GM19239 (cell line): ENCODE measurements at places on chromosomes 3 and 15.

GRCh38 chr15:57100136-57100539 is 181.7 kb downstream of the TCF12 start:
- DNase-seq: no peak

DNA sequence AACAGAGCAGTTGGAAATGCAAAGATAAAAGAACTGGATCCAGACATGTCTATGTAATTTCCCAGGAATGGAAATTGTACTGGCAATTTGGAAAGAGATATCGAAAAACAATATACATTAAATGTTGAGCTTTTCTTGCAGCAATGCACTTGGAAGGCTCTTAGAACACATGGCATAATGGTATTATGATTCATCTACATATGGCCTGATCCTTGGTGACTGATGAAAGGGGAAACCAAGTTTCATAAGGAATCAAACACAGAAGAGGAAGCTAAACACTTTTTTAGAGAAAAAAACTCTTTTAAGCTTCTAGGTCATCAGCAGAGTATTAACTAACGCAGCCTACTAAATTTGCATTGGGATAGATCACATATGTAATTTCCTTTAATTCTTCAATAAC is 12.4 kb upstream of the GREM1 start:
- no peak for DNase-seq

DNA sequence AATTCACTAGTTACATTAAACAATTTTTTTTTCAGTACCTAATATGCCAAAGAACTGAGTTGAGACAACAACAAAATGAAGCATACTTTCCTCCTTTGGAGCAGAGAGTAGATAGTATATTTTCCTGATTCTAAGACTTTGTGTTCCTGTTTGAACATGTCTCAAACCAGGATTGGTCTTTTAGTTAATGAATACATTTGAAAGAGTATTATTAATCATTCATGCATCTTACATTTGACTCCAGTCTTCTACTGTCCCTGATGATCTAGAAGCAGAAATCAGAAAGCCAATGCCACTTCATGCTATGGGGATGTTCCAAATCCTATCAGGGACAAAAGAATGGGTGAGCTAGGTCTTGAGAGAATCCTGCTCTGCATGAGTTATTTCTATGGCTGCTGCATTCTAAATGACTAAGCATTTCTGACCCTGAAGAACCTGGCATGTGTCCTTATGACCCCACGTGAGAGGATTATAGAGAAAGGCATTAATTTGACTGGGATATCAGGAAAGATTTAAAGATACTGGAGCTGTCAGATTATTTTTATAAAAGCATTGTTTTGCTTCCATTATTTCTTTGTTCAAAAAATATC is 32.9 kb upstream of the MBNL1 start:
- no peak for DNase-seq

DNA sequence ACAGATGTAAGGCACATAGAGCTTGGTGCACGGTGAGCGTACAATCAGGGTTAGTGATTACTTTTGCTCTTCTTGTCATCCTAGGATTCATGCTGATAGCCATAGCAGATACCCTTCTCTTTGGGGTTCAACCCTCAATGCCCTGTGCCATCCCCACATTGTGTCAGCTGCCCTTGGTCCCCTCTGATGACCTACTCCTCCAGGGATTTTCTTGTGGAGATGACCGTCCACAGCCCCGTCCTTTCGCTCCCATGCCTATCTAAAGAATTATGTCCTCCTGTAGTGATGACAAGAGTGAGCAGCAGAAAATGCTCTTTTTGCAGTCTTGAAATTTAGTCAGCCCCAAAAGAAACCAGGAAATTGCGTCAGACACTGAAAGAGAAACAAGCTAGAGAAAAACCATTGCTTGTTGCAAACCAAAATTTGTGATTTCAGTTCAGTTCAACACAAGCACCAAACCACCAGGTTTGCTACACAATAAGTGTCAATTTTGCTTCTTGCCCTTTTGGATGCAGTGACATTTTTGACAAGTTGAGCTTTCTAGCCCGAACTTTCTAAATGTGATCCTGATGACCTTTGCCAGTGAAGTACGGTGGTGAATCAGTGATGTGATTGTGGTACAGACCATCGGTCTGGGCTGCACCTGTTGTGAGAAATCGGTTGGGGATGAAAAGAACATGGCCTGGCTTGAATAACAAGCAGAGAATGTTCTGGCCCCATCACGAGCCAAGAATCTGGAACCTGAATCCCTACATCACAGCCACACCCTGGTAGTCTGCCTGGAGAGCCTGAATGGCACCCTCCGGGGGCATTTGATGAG is 41.3 kb downstream of the CMTM7 start:
- no peak for DNase-seq

DNA sequence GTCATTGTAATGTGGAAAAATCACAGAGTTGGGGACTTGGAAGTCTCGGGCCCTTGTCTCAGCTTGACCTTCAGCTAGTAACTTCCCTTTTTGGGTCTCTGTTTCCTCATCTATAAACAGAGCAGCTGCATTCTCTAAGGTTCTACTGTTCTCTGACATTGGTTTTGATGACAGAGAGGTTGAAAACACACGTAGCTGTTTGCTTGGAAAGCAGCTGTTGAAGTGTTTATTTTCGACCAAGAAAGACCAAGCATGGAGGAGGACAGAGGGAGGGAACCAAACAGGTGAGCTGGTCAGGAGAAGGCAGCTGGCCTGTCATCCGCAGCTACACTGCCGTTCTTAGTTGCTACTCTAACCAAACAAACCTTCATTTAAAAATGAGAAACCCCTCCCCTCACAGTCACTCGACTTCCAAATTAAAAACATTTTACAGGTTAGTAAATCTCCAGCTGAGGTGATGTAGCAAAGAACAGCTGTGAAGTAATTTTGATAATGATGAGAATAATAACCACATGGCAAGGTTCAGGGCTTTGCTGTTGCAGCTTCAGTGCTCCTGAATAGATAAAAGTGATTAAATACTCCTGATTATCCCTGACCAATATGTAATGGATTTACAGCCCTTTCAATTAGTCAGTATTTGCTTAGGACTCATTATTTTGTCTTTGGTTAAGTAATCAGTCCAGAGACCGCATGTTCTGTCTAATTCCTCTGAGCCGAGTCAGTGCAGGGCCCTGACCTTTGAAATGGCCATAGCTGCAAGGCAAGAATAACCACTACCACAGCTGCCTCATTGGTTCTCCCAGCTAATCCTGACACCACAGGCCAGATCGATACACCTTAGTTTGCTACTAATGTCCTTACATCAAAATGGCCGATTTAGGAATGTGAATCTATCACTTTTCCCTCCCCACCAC is 65.3 kb downstream of the MEIS2 start:
- DNase-seq: no peak

DNA sequence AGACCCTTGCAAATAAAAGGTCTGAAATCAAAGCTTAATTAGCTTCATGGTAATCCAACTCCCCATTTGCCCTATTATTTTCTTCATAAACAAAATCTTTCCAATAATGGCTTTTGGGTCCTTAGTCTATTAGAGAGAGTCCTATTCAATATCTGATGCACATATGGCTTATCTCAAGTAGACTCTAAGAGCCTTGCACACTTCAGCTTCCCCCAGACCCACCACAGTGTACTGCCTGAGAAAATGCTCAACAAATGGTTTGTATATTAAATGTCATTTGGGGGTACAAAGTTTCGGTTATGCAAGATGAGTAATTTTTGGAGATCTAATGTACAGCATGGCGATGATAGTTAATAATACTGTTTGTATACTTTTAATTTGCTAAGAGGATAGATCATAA is 28.9 kb downstream of the FSTL1 start:
- no peak for DNase-seq

DNA sequence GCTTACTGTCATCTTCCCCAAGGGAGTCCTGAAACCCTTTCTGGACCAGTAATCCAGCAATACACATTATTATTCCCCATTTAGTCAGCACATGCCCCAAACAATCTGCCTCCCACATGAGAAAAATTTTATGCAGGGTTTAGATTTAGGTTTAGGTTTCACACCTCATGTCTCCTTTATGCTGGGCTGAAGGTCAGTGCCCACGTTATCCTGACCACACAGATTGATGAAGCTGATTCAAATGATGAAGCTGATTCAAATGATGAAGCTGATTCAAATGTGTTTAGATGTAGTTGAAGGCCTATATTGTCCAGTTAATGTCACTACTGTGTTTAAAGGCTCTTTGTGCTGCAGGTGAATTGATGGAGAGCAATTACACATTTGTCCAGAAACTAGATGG is 18.1 kb upstream of the ZBED2 start:
- DNase-seq: no peak

- DNase-seq: no peak
Measured at GRCh38 chr3:4818164-4818563, 161.1 kb upstream of the BHLHE40 start.

GRCh38 chr3:81476692-81477091 is 284.8 kb downstream of the GBE1 start:
- DNase-seq: no peak

DNA sequence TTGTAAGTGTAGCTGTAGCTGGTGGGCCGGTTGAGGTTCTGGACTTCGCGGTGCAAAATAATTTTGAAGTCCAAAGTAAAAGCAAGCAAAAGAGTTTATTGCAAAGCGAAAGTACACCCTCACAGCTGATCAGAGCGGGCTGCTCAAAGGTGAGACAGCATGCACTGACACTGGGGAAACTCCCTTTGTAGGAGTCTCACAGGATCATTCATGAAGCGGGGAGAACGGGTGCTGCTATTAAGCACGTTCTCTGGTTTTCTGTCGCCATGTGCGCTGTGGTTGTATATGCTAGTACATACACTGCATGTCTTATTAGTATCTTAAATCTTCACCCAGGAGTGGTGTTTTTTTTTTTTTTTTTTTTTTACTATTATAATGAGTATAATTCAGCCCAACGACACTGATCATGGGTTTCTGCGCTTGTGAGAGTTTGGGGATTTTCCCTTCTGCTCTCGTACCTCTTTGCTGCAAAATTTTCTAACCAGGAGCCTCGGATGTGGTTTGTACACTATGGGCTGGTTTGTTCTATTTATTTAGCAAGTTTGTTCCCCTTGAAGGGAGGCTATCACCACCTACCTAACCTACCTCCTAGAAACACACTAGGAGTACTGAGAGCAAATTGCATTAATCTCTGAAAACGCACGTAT is 1.4 kb upstream of the AP4E1 start:
- DNase-seq: peak; percentile 48

GRCh38 chr15:57504599-57504940 is 87.1 kb upstream of the MYZAP start:
- no peak for DNase-seq

DNA sequence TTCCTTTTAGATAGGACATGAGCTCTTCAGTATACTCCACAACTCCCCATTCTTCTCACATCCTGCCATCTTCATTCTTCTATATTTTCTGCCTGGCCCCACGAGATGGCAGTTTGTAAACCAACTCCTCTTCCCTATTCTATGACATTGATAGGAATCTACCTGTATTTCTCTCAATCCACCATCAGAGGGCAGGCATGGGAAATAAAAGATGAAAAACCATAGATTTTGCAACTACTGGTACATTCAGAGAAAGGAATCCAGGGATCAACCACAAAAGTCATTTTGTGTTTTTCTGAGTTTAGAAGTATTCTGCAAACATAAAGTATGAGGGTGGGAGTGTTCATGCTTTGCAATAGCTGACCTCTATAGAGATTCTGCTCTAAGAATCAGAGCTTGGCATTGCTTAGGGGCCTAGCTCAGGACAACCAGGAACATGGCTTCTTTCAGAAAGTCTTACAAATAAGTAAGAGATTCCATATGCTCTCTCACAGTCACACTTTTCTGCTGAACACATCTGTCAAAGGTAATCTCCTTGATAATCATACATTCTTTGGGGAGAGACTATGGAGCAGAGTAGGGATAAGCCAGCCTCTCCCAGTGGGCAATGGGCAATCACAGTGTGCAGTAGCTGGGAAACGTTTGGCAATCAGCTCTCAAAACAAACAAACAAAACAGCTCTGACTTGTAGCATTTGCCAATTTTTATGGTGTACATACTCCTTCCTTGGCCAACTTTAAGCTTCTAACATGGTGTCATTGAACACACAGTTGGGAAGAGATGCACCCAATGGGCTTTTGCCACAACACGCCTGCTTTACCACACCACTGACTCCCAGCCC is 43.1 kb upstream of the SLC25A36 start:
- no peak for DNase-seq

DNA sequence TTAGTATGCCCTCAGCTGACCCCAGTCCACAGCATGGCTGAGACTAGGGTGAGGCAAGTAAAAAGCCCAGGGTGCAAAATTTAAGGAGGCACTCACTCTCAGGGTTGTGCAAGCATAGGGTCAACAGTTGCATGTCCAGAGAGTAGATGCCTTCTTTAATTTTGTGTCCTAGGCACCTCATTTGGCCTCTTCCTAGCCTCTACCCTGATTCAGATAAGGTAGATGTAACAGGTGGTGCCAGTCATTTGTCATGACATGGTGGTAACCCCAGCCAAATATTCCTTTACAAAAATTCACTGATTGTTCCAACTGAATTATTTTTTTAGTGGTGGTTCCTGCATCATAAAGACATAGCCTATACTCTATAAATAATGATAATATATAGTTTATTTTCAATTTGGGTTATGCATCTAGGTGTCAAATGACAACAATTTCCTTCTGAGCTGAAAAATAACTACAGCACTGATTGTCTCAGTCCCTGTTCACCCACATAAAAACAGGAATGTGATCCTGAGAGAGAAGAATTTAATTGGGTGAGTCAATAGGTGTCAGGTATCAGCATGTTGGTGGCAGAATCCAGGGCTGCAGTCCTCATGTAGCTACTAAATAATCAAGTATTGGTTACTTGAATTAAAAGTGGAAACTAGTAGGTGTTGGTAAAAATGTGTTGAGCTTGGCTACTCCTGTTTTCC is 44.2 kb upstream of the TIPARP start:
- no peak for DNase-seq

- DNase-seq: no peak
Measured at GRCh38 chr3:121752261-121752660, 2.7 kb upstream of the GOLGB1 start.

DNA sequence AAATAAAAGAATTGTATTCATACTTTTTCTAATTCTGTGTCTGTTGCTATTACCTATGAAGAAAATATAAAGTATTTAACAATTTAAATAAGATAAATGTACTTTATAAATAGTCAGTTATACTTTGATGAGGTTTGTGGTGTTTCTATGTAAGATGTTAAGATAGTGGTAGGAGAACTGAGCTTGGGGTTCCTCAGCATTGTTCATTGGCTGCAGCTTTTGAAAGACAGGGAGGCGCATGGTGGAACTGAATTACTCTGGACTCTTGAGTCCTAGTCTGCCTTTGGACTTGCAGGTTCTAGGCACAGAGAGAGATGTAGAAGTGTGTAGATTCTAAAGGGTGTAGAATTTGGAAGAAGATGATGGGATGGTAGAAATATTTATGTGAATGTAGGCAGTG is 23.1 kb downstream of the LMLN start:
- DNase-seq: no peak
